ENCODE measurements at places on chromosomes 7 and 10.

DNA sequence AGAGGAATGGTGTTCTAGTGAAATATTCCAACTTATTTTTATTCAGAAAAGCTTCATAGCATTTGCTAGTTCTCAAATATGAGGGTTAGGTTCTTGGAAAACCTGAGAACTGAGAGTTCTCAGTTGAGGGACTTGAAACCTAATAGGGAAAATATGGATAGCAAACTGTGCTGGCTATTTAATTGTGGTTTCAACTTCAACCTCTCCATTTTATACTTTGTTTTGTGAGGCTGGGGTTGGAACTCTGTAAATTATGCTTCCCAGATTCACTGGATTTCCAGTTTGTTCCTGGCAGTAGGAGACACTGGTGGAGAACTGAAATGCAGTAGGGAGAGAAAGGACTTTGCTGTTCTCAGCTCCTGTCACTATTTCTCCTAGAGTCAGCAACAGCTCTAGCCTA, 52.7 kb downstream of the CDK14 start:
- DNase-seq = no peak

DNA sequence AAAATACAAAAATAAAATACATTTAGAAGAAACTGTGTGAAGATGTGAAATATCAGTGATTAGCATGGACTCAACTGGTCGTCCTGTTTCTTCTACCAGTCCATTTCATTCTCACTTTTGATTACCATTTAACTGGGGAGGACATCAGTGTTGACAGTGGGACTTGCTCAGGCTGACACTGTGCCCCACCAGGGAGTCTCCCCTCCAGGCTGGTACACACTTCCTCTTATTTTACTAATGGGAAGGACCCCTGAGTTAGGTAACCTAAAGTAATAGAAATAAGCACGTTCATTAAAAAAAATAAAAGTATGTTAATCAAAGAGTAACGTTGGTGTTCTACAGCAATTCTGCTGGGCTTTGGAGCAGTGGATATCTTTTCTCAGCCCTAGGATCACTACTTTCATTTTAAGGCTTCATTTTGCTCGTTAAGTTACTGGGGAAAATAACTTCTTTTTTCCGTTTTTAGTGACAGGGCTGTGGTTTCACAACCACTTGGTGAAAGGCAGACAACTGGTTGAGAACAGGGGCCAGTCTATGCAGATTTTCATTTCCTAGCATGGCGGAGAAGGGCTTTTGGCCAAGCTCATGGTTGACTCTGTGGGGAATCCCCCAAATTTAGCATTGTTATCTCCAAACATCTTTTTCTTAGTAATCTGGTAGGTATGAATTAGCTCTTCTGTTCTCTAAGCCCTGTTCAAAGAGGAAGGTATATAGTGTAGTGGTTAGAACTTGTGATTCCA, 2.1 kb downstream of the SNX10 start:
- peak; percentile 32 for DNase-seq

- no peak for DNase-seq
Measured at GRCh38 chr7:98902523-98902922, 24.2 kb downstream of the TRRAP start.

- DNase-seq = no peak
Measured at GRCh38 chr10:102436312-102436711, 3.9 kb upstream of the CUEDC2 start.

DNA sequence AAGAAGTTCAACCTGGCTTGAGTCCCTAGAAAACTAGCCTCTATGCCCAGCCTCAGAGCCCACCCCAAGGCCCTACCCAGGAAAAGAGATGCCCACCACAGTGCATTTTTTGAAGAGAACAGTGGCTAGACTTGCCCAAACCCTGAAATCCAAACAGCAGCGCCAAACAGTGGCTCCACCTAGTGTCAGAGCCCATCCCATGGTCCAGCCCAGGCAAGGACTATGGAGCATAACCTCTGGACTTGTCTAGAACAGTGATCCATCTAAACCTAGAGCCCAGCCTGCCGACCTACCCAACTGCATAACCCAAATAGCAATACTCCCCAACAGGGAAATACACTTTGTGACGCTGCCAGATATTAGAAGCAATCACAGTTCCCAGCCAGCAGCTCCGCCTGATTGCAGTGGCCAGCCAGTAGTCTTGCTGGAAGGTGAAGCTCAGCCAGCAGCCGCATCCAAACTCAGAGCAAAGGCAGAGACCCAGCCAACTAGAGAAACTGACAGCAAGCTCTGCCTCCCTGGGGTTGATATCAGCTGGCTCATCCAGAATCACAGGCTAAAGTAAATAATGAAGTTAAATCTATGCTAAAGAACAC, 44.5 kb downstream of the HBP1 start:
- no peak for DNase-seq

DNA sequence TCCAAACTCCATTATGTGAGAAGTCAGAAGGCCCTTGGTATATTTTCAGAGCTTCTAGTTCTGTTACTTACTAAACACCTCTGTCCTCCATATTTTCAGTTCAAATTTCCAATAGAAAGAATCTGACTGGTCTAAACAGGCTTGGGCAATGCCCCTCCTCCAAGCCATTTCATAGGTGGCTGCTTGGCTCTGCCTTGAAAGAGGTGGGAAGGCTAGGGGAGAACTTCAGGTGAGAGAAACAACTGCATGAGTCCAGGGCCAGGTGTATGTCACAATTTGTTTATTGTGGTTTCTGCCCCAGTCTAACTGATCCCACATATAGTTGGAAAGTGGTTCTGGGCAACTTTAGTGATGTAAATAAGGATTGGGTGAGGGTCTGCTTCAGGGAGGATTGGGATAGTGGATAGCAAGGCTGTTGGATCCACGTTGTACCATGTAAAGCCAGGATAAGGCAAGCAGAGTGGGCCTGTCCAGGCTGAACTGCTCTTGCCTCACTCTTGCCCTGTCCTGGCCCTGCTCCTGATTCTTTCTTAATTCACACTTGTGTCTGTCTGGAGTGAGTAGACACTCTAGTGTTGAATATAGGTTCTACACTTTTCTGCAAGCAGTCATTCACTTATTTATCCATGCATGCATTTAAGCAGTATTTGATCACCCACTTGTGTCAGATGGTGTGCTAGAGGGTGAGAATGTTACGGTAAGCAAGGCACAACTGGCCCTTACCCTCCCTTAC, 67.5 kb upstream of the COMTD1 start:
- no peak for DNase-seq

- no peak for DNase-seq
Measured at GRCh38 chr7:135416431-135416830, 93.5 kb downstream of the CNOT4 start.

DNA sequence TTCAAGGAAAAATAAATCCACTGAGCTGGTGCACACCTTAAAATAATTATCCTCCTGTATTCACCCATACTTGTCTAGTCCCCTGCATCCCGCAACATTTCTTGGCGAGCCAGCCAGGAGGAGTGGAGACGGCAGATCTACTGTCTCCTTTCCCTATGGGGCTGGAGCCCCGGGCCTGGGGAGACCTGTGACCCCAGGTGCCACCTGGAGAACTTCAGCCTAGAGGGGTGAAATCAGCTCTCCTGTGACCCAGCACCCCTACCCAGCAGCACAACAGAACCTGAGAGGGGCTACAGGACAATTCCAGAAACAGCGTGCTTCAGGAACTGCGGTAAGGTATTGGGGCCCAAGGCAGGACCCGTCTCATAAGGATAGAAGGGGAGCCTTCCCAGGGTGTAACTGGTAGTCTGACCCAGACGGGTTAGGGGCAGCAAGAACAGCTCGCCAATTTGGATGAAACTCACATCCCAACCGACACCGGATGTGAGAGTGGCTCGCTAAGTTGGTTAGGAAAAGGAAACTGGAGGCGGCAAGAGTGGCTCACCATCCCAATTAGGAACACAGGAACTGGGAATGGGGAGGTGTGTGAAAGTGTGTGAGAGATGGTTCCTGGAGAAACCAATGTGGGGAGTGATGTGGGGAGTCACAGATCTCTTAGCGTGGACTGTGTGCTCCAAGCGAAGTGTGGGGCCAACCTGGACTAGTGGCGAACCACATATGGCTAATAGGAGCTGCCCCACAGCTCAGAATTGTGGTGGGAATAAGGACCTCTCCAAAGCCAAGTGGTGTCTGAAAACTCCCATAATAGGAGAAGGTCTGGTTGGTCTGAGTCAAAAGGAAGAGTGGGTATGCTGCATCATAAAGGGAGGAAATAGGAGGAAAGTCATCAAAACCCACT, 15.1 kb upstream of the DENND2A start:
- no peak for DNase-seq

DNA sequence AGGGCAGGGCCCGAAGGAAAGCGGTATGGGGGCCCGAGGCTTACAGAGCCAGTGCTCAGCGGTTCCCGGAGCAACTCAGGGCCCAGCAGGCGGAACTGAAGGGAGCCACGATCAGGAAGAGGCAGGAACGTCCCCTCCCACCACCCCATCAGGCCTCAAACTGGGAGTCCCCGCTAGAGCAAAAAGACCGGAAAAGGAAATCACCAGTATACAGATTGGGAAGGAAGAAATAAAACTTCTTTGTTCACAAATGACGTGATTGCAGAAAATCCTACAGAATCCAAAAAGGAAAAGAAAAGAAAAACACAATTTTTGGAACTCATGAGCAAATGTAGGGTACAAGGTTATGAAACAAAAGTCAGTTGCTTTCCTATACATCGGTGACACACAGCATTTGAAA, 21.6 kb upstream of the ZFAND2A start:
- DNase-seq = no peak

GRCh38 chr7:157500171-157500960, 163.6 kb downstream of the DNAJB6 start:
- DNase-seq = no peak

DNA sequence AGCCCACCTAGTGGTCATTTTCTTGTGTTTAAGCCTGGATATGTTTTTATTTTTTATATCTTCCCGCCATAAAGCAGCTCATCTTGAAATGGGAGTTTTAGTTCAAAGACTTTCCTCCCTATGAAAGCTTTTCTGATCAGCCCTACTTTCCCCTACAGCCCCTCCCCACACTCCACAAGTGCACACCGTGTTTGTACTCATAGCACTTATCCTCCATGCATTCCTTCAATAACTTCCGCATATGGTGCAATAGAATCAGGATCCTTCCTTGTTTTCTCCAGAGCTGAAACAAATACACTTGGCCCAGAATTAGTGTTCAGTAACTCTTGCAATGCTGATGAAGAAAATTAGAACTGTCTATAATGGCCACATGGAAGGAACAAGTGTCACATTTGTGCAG, 235.9 kb downstream of the KCNMA1 start:
- no peak for DNase-seq

DNA sequence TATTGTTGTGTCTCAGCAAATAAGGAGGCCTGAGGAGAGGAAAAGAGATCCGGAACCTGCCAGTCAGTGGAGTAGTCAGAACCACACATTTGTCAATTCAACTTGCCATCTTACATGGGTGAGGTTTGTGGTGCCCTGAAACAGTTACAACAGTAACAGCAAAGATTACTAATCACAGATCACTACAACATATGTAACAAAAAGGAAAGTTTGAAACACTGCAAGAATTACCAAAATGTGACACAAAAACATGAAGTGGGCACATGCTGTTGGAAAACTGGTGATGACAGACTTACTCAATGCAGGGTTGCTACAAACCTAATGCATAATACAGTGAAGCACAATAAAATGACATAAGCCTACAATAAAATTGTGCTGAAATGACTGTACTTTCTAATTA, 89.4 kb downstream of the LRRN3 start:
- DNase-seq = no peak

GRCh38 chr10:14742382-14742781, 32.3 kb downstream of the FAM107B start:
- no peak for DNase-seq

DNA sequence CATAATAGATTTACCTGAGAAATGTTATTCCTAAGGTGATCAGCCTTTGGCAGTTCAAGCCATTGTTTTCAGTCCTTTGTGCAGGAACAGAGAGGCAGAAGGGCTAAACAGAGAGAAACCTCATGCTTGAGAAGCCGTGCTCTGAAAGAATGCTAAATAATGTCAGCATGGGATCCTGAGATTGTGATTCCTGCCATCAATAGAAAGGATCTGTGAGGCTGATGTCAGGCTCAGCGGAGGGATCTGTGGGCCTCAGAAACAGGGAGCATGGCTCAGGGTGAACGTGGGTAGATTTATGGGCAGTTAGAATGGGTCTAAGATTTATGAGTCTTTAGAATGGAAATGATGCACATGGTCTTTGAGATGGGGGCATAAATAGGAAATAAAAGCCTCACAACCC, 439.2 kb upstream of the IGFBP3 start:
- DNase-seq = no peak

DNA sequence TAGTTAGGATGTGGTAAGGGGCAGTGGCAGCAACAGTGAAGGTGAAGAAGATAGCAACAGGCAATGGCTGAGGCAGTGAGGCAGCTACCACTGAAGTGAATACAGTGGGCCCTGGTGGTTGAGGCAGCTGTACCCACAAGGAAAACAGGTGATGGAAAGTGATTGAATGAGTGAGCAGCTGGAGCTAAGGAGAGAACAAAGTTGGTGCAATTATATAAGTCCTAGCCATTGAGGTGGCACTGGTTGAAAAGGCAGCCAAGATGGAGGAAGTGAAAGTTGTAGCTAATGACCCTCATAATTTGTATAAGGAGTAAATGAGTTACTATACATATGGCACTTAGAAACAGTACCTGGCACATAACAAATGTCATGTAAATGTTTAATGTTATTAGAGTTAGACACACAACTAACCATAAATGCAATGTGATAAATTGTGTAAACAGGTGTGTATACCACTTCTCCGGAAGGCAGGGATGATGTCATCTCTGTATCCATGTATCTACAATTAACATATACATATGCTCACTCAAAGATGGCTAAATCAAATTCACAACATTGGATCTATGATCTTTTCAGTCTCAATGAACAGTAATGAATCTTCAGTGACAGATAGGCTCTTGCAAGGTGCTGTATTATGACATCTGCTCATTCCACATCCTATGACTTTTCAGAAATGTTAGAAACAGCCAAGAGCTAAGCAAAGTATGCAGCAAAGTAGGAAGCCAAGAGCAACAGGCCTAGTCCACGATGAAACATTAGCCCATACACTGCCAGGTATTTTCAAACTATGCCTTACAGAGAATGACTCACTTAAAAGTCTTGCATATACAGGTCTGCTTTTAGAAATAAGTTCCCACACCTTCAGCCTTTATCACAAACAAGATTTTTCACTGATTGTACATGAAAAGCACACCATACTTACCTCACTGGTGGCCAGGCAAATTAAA, 10.7 kb downstream of the XPNPEP1 start:
- no peak for DNase-seq

- no peak for DNase-seq
Measured at GRCh38 chr7:108452707-108453106, 3.5 kb downstream of the NRCAM start.

GRCh38 chr10:45581582-45582385, 90.8 kb downstream of the ZFAND4 start:
- no peak for DNase-seq

DNA sequence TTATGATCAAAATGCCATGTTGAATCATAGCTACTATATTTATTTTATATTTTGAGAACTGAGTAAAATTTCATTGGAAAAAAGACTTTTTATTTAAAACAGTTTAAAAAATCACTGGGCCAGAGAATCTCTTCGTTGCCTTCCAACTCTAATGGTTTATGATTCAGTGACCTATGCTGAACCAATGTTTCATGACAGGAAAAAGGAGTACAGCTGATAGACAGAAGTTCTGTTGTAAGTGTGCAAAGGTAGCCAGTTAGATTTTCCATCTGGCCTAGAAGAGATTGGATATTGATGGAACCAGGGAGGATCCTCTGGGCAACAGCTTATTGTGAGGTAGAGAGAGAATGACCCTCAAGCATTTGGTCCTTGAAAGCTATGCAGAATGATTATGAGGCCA, 745.8 kb downstream of the SUGCT start:
- no peak for DNase-seq

Data from activated effector memory CD4-positive, alpha-beta T cell treated with Interleukin-2 at 50 U/mL for 16 hours (primary cell).